ENCODE measurements at places on chromosomes 12 and 14. TPM values are rescaled to one million over a fixed set of nuclear protein-coding genes. Genes with fewer than 3 reads are reported as not detected.

GRCh38 chr12:107349008-107349747 is 255.8 kb upstream of the CRY1 start:
- DNase-seq = peak; percentile 83

DNA sequence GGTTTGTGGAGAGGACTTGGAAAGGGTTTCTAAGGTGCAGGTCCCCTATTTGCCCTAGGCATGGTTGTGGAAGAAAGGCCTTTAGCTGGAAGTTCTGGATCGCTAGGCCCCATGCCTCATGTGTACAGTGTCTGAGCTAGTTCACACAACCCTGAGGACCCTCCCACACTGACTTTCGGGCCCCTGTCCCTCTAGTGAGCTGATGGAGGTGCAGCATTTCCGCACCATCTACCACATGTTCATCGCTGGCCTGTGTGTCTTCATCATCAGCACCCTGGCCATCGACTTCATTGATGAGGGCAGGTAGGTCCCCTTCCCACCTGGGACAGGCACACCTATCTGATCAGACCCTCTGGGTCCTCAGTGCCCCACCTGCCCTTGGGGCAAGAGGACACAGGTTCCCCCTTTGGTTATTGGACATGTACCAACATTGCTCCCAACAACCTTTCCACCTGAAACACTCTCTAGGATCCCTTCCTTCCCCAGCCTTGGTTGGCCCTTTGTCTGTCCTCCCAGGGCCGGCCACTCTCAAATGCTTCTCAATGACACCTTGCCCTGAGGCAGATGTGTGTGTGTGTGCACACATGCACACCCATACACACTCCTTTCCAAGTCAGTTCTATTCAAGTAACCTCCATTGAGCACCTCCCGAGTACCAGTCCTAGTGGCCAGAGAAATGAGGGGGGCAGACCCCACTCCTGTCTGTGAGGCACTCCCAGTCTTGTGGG is 2.6 kb downstream of the SOAT2 start:
- DNase-seq = no peak

Gene KRT79
- total RNA-seq = not detected

GRCh38 chr14:96632363-96632758 is 130.2 kb downstream of the PAPOLA start:
- no peak for DNase-seq

DNA sequence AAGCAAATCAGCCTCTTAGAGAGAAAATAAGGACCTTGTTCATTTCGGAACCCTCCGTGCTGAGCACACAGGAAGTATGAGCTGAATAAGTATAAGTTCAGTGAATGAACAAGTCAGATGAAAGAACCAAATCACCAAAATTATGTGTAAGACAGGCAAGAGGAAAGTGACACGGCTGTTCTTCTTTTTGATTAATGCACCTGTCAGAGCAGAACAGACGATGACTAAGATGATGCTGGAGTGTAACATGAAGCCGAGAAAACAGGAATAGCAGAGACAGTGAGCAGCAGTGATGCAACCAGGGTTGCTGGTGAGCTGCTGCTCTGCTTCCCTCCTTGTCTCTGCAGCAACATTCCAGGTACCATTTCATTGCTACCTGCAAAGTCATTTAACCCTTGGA is 861.1 kb downstream of the GALC start:
- DNase-seq = no peak

DNA sequence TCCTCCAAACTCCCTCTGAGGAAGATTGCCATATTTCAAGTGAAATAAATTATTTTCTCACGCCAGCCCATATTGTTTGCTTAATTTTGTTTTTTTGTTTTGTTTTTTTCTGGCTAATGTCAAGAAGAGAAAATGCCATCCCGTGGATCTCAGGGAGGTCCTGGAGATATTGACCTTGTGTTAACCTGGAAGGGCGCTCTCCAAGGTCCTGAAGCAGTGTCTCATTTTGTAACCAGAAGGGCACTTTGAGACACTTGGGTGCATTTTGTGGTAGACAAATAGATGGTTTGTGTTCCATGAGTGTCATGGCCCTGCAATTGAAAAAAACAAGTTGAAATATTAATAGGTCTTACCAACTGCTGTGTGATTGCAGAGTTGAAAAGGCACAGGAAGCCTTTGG is 268.9 kb downstream of the SUDS3 start:
- DNase-seq = peak; percentile 18
